Activated naive CD8-positive, alpha-beta T cell treated with anti-CD3 and anti-CD28 coated beads for 36 hours (primary cell): ENCODE measurements at places on chromosomes 4 and X. TPM values are rescaled to one million over a fixed set of nuclear protein-coding genes. Genes with fewer than 3 reads are reported as not detected.

Gene AREG
- total RNA-seq, result 0.28 TPM

Gene NONO
- 521 TPM for total RNA-seq

Gene RENBP
- 15.7 TPM for total RNA-seq

Gene AMTN
- not detected for total RNA-seq

Gene SLC4A4
- 0.06 TPM for total RNA-seq

Gene NXF2B
- total RNA-seq, result not detected

Gene BMPR1B
- total RNA-seq, result not detected

Gene PCDH11X
- not detected for total RNA-seq

Gene RBM47
- total RNA-seq, result 0.22 TPM

Gene UGT2B15
- not detected for total RNA-seq

Gene HAUS3
- total RNA-seq, result 23.6 TPM

Gene SPARCL1
- not detected for total RNA-seq

Gene TMSB15B
- total RNA-seq, result 7.3 TPM

Gene P2RY8
- total RNA-seq, result 13.3 TPM

Gene SNX12
- total RNA-seq, result 44.8 TPM

Gene GPRIN3
- 9.2 TPM for total RNA-seq

Gene IGSF1
- total RNA-seq, result not detected

Gene PGAM4
- 0.92 TPM for total RNA-seq

Gene PDE5A
- total RNA-seq, result not detected

Gene PDLIM3
- not detected for total RNA-seq
